ENCODE measurements at places on chromosomes 11 and 22.

GRCh38 chr22:30712094-30712493 lies 17.4 kb downstream of the OSBP2 start:
- no peak for DNase-seq

DNA sequence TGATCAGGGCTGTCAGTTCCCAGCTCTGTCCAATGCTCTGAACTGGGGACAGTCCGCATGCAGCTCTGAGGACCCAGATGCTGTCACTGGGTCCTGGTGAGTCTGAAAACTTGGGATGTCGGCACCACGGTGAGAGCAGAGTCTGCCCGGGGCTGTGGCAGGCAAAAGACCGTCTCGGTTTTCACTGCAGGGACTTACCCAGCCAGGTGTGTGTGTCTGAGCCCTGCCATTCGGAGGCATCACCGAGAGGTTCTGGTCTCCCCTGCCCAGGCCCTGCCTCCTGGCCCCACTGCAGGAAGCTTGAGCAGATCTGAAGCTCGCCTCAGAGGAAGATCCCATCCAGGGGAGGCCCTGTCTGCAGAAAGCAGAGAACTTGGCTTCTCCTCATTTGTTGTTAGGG lies 5.2 kb downstream of the TP53AIP1 start:
- DNase-seq, result no peak

DNA sequence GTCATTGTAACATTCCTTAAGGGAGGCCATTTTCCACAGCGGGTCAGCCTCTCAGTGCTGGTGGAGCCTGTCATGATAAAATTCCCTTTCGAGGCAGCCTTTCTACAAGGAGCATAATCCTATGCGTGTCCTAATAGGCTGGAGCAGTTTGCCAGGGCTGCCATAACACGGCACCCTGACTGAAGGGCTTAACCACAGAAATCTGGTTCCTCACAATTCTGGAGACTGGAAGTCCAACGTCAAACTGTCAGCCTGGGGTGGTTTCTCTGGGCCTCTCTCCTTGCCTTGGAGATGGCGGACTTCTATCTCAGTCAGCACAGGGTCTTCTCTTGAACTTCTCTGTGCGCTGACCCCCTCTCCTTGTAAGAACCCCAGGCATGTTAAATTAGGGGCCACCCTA lies 1.4 kb upstream of the RGL4 start:
- no peak for DNase-seq

DNA sequence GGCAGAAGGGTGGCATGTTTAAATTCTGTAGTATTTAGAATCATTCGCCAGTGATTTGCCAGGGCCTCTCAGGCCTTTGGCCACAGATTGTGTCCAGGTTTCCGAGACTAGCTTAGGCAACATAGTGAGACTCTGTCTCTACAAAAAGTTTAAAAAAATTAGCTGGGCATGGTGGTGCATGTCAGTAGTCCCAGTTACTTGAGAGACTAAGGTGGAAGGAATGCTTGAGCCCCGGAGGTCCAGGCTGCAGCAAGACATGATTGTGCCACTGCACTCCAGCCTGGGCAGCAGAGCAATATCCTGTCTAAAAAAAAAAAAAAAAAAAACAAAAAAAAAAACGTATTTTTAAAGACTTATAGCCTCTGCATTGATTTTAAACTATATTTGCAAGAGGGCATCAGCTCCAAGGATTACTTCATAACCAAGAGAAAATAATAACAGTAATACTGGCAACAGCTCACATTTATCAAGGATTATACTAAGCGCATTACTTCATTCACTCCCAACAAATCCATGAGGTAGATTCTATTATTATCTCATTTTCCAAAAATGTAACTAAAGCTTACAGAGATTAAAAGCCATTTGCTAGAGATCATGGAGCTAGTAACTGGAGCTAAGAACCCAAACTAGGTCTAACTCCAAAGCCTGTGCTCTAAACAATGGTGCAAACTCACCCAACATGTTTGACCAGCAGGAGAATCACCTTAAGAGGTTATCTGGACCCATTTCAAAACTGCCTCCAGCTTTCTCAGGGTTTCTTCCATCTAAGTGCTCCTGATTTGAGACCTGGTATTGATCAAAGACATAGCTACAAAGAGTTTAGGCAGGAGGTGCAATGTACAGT lies 32.6 kb upstream of the SLC6A5 start:
- no peak for DNase-seq

- no peak for DNase-seq
Measured at GRCh38 chr22:48739348-48740085, 1088.2 kb downstream of the BRD1 start.
